Left lung (tissue), 14 donors: ENCODE measurements at places on chromosomes 2 and 18. TPM values are rescaled to one million over a fixed set of nuclear protein-coding genes. Genes with fewer than 3 reads are reported as not detected.

DNA sequence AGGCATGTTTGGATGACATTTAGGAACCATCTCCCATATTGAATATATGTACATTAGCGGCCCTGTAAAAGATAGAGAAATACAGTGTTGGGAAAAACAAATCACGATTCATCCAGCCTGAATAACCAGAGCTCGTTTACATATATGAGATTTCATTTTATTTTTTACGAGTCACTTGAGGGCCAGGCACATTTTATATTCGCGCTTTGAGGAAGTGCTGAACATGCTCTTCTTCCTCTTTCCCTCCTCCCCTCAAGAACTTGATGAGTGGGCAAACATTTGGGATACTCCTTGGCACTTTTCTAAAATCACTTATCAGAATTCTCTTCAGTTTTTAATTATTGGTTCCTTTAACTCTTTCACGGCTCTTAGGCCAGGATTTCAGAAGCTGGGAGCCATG, 268.0 kb upstream of the TANK start:
- DNase-seq, result no peak

DNA sequence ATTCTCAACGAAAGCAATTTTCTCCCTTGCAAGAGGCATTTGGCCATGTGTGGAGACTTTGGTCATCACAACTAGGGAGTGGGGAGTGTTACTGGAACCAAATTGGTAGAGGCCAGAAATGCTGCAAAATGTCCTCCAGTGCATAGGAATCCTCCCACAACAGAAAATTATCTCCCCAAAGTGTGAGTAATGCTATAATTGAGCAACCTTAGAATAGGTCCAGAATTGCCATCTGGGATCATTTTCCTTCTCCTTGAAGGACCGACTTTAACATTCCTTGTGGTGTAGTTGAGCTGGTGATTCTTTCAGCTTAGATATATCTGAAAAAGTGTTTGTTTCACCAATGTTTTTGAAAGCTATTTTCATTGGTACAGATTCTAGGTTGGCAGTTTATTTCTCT, 111.2 kb upstream of the SMIM21 start:
- no peak for DNase-seq

Gene BOLL
- not detected for total RNA-seq

Gene AMER3
- total RNA-seq, result not detected

DNA sequence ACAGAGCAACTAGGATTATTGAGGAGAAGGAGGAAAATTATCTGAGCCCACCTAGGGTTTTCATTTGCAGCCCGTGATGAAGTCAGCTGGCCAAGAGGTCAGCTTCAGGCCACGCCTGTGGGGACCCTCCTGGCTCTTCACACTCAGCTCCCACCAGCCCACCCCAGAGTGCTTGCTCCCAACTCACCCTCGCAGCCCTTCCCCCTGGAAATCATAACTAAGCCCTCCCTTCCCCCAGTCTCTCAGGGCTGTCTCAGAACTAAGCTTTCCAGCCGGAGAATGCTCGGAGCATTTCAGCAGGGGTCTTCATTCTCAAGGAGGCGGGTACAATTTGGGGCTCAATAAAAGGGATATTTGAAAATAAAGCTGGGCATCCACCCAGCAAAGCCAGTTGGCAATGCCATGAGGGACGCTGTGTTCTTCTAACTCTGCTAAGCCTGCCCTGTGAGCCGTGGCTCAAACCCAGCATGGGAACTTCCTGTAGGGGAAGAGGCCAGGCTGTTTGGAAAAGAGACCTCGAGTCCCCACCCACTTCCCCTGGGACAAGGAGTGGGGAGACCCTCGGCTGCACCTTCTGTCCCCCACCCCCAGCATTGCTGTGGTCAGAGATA, 194.9 kb downstream of the CTIF start:
- DNase-seq, result no peak

- DNase-seq, result no peak
These were observed 28.2 kb upstream of the NARS1 start for GRCh38 chr18:57649556-57650500.

DNA sequence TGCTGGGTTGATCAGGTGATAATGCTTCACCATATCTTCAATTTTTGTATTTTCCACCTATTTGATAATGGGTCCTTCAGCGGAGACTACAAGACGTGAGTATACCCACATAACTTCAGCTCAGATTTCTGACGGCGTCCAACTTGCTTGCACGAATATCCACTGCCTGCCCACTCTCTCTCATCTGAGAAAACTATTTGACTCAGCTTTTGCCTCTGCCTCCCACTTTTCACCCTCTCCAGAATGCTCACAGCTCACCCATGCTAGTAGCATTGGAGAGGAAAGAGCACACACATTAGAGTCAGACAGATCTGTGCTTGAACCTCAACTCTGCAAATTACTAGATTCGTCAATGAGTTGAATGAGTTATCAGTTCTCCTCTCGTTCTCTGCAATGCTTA, 166.8 kb downstream of the BCL2 start:
- no peak for DNase-seq

Gene CSRNP3
- total RNA-seq, result 5.5 TPM

DNA sequence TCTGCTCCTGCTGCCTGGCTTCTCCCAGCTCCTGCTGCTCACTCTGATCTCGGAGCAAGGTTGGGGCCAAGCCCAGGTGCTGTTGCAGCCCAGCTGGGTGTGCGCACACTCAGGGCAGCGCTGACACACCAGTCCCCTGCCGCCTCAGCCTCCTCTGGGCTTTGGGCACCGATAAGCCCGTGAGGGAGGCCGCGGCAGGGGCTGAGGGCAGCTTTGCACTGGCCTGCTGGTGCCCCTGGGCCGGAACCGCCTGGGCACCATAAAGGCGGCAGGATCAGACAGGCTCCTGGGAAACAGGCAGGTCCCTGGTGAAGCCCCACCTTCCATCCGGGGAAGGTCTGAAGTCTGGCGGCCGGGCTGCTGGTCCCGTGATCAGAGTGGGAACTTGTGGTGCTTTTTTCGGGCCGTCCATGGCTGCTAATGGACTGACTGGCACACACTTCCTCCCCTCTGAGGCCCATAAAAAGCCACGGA, 14.1 kb upstream of the EML6 start:
- no peak for DNase-seq

Gene UGT1A8
- total RNA-seq, result not detected

GRCh38 chr18:45850021-45850420, 24.5 kb downstream of the SIGLEC15 start:
- no peak for DNase-seq

GRCh38 chr2:170282851-170283250, 104.9 kb downstream of the MYO3B start:
- no peak for DNase-seq

GRCh38 chr2:11007331-11008264, 95.9 kb downstream of the KCNF1 start:
- DNase-seq, result no peak

- no peak for DNase-seq
These were observed 82.3 kb downstream of the INPP5D start for GRCh38 chr2:233142355-233142897.

DNA sequence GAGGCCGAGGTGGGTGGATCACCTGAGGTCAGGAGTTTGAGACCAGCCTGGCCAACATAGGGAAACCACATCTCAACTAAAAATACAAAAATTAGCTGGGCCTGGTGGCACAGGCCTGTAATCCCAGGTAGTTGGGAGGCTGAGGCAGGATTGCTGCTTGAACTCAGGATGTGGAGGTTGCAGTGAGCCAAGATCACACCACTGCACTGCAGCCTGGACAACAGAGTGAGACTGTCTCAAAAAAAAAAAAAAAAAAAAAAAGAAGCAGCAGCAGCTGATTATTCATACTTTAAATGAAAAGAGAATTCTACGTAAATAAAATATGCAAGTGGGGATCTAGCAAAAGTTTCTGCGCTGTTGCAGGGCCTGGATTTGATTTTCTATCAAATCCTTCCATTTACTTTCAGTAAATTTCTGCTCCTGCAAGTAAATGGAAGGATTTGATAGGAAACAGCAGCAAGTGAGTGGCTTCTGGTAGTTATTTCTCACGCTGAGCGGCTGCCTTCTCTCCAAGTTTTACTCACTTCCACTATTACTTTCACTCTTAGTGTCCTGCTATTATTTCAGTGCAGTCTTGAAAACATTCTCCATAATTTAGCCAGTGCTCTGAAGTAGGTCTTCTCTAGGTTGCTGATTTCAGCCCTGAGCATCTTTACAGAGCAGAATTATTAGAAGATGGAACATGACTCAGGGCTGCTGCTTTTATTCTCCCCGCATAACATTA, 68.4 kb downstream of the SLC16A14 start:
- no peak for DNase-seq

- DNase-seq, result no peak
These were observed 34.8 kb downstream of the POU3F3 start for GRCh38 chr2:104888489-104889258.

Gene SAG
- total RNA-seq, result not detected

DNA sequence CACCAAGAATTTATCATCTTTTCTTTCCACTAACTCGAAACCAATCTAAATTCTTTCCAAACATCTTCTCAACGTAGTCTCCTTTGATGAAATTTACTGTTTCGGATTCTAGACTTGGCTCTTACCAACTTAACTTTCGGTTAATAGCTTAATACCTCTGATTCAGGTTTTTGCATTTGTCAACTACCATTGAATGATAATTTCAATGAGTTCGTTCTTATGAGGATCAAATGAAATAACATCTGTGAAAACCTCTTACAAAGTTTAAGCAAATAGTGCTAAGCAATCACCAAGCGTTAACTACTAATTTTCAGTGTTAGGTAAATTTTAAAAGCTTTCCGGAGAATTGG, 593 bp upstream of the NRBP1 start:
- no peak for DNase-seq

DNA sequence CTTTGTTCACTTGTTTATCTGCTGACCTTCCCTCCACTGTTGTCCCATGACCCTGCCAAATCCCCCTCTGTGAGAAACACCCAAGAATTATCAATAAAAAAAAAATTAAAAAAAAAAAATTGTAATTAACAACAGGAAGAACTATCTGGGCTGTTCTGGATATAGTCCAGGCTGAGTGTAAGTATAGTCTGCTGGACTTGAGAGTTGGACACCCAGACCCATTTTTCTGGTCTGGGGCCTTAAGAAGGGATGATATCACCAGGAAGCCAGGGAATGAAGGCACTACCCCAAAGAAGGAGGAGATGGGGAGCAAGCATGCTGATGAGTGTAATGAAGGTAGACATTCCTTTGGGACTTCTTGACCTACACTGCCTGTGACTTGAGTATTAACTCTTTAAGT, 72.1 kb upstream of the ZFP36L2 start:
- peak; percentile 42 for DNase-seq

Gene COLEC11
- 1.4 TPM for total RNA-seq

Gene EEF1B2
- total RNA-seq, result 396 TPM

Gene CIAO1
- 69.1 TPM for total RNA-seq

- no peak for DNase-seq
These were observed 67.1 kb downstream of the RTP5 start for GRCh38 chr2:241936457-241937133.

Gene CNGA3
- total RNA-seq, result not detected

- DNase-seq, result no peak
These were observed 40.8 kb downstream of the DARS1 start for GRCh38 chr2:135944625-135945024.

GRCh38 chr18:56413862-56414261, 224.5 kb downstream of the TXNL1 start:
- no peak for DNase-seq

- no peak for DNase-seq
These were observed 834.9 kb upstream of the SALL3 start for GRCh38 chr18:78144669-78145068.

Gene IL18R1
- total RNA-seq, result 3.8 TPM

Gene PROM2
- 16.4 TPM for total RNA-seq

- no peak for DNase-seq
These were observed 90.6 kb downstream of the SNTG2 start for GRCh38 chr2:1041012-1041805.

DNA sequence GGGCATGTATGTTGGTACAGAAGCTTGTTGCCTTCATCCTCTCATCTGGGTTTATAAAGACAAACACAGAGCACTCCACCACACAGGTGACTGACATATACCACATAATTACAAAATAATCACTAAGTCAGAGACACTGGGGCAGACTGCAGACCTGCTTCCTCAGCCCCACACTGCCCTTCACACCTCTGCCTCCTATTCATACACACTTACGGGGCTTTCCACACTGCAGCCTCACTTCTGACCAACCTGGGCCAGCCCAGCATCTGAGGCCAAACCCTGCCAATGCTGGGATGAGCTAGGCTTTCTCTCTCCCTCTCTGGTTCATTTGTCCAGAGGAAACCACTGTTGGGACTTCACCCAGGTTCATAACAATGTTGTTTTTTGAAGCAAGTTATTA, 4.5 kb downstream of the EMX1 start:
- no peak for DNase-seq

DNA sequence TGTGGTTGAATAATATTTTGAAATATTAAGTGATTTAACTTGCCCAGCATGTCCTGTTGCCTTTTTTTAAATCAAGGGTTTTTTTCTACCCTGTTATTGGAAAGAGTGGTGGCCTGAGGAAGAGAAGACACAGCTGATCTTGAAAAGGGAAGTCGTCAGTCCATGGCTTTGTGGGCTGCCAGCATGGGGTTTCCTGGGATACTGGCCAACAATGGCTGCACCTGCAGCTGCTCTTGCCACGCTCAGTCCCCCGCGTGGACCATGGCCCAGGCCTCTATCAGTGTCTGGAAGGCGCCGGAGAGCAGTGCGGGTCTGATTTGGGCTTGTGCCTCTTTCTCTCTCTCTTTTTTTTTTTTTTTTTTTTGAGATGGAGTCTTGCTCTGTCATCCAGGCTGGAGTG, 99.3 kb downstream of the ASB1 start:
- DNase-seq, result peak; percentile 51

GRCh38 chr2:206642075-206643025, at the start of gene FAM237A:
FAM237A (plus strand) TSS chr2:206642487; CDS start chr2:206644237, 1,750 bp downstream.
- peak; percentile 68 for DNase-seq

DNA sequence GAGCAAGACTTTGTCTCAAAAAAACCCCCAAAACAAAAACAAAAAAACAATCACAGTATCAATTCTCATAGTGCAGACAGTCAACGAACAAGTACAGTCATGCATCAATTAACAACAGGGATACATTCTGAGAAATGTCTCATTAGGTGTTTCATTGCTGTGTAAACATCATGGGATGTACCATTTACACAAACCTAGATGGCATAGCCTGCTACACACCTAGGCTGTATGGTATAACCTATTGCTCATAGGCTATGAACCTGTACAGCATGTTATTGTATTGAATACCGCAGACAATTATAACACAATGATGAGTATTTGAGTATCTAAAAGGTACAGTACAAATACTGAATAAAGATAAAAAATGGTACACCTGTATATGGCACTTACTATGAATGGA, 67.8 kb upstream of the LMAN1 start:
- DNase-seq, result no peak

Gene SCYGR4
- total RNA-seq, result not detected

GRCh38 chr2:20067992-20068584, 16.7 kb upstream of the LAPTM4A start:
- DNase-seq, result no peak

GRCh38 chr2:191302459-191303139, 57.4 kb downstream of the MYO1B start:
- no peak for DNase-seq

GRCh38 chr2:150404147-150404546, 83.3 kb downstream of the RND3 start:
- DNase-seq, result no peak

Gene NFATC1
- total RNA-seq, result 16.0 TPM
